ENCODE measurements at places on chromosomes 6 and 20. TPM values are rescaled to one million over a fixed set of nuclear protein-coding genes. Genes with fewer than 3 reads are reported as not detected.

GRCh38 chr6:13400772-13401171 lies 72.4 kb upstream of the TBC1D7 start:
- no peak for DNase-seq

LY6G5B gene
- polyA plus RNA-seq = 2.9 TPM

GRCh38 chr6:124968401-124968800 lies 6.2 kb downstream of the RNF217 start:
- DNase-seq = no peak

DNA sequence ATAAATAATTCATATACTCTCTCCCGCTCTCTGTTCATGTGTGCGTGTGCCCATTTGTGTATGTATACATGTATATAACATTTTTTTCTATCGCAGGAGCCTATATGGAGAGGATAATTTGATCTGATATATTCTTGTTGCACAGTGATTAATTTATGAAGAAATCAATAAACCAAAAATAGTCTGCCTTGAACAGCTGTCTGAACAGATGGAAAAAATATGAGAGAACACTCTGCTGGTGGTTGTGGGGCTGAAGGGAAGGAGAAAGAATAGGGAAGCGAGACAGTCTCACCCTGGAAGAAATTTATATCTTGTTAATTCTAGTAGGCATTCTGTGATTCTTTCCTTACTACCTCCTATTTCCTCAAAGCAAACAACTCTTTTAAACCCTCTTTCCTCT lies 96.6 kb upstream of the B3GAT2 start:
- no peak for DNase-seq

FOXA2 gene
- polyA plus RNA-seq = not detected

DNA sequence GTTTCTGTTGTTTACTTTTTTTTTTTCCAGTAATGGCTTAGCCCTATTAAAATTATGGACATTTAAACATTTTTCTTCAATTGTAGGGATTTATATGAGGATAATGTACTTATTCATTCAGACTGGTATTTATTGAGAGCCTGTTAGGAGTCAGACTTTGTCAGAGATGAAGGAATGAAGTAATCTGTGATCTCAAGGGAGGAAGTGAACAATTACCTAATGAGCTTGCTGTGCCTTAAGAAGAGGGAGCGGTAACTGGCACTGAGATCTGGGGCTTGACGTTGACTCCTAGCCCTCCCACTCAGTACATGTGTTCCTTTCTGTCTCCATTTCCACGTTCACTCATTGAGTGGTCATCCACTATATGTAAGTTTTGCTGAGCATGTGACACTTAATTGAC lies 12.6 kb downstream of the AFDN start:
- DNase-seq = no peak

HMGCLL1 gene
- polyA plus RNA-seq = 0.05 TPM

DNA sequence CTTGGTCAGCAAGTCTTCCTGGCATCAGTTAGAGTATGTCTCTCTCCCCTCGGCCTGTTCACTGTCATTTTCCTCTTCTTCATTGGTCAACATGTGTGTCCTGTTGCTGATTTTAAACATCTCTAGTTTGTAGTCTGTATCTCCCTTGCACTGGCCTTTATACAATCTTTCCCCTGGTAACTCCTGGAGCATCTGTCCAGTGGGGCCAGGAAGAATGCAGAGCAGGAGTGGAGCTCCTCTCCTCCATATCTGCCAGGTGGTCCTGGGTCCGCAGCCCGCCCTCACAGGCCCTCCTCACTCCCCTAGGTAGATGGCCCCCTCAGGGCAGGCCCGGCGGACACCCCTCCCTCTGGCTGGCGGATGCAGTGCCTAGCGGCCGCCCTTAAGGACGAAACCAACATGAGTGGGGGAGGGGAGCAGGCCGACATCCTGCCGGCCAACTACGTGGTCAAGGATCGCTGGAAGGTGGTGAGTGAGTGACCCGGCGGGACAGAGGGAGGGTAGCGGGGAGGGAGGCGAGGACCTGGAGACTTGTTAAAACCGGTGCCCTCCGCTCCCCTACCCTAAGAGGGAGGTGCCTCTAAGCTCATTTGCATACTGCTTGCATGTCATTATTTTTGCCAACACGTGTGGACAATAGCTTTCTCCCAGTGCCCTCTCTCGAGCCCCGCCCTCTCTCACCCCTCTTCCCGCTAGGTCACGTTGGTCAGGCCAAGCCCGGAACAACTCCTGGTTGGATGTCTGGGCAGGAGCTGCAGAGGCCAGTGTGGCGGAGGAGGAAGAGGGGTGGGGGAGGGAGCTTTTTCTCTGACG lies 3.2 kb downstream of the TTBK1 start:
- no peak for DNase-seq

CHRNA4 gene
- polyA plus RNA-seq = not detected

GRCh38 chr6:2743280-2744208 lies 7.2 kb downstream of the MYLK4 start:
- peak; percentile 40 for DNase-seq

DNA sequence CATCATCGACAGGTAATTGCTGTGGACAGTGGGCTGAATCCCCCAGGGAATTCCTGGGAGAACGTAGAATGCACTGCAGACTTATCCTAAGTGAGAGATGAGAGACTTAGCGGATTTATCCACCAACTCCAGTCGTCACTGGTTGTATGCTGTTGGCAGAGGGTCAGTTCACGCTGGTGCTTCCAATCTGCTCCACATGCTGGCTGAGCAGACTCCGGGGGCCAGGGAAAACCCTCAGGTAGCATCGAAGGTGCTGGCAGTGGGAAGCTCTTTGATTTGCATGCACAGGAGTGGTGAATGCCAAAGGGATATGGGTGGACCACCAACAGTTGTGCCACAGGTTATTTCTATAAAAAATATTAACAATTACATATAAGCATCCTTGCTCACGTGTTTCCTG lies 20.2 kb downstream of the TTLL9 start:
- DNase-seq = no peak

- no peak for DNase-seq
These were observed 176.7 kb upstream of the BTBD3 start for GRCh38 chr20:11740975-11741374.

DNA sequence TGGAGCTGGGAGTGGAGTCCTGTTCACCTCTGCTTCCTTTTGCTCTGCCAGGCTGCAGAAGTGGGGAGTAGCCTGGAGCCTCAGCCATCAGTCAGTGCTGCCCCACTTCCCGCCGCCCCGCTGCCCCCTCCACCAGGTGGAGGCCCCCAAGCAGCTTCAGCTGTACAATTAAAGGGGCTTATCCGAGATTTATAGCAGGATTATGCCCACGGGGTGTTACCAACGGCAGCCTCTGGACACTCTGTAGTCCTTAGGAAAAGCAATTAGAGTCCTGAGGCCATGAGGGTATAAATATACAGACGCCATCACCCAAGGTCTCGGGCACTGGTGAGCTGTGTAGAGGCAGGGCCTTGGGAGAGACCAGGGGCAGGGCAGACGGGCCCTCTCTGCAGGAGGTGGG lies 55.4 kb downstream of the GRM4 start:
- DNase-seq = no peak

RPRD1B gene
- 23.9 TPM for polyA plus RNA-seq

TBC1D32 gene
- 4.9 TPM for polyA plus RNA-seq

GRCh38 chr6:34241351-34242215 lies 4.9 kb downstream of the HMGA1 start:
- DNase-seq = no peak

KHDC1L gene
- 0.12 TPM for polyA plus RNA-seq

- DNase-seq = no peak
These were observed 2.2 kb upstream of the FAM162B start for GRCh38 chr6:116767715-116768114.

- DNase-seq = no peak
These were observed 22.9 kb downstream of the TMEM242 start for GRCh38 chr6:157300436-157300835.

- DNase-seq = no peak
These were observed 281.7 kb upstream of the TAB2 start for GRCh38 chr6:149035766-149036165.

XKR7 gene
- polyA plus RNA-seq = not detected

MOG gene
- polyA plus RNA-seq = not detected

DNA sequence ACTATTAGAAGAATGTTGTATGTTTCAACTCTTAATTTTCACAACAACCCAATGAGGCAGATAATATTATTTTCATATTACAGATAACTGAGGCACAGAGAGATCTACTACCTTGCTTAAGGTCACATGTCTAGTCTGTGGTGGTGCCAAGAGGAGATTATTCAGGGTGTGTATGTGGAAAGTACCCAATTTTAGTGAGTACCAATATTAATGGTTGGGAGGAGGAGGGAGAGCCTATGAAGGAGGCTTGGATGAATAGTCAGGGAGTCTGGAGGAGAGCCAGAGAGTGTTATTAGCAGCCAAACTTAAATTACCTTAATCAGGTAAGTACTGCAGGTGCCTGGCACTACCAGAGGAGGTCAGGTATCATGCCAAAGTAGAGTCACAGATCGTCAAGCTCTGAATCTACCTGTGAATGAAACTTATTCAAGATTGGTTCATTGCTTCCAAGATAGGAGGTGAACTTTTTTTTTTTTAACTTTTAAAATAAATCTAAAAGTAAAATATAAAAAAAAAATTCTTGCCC lies 10.9 kb upstream of the CALHM6 start:
- no peak for DNase-seq

DNA sequence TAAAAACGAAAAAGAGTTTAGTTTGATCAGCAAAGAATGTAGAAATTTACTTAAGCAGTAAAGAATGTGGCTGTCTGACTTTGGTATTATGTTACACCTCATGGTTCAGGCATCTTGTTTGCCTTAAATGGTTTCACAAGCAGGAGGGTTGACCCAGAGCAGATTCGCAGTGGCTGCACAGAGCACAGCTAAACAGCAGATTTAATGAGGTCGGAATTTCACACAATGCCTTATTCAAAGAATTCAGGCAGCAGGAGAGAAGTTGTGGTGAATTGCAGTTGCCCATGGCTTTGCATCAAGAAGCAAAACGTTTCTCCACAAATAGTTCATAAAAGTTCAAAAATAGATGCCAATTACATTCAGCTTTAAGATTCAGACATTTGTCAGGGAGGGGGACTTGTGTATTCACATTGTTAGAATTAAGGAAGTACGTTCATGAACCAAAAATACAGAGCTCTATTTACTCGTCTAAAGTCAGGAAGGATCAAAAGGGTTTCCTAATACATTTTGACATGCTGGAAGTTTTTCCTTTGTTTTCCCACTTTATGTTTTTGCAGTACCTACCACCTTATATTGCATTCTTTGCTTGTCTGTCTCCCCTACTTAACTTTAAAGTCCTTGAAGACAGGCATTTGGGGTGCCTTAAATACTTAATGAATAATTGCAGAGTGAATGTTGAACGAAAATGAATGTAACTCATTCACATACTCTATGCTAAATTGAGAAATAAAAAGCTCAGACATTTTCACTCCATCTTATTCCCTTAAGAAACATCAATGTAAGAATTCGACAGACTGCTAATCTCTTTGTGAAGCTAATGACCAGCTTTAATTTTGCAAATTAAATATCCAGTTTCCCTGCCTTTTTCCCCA lies 1163.6 kb upstream of the CITED2 start:
- peak; percentile 100 for DNase-seq

NTSR1 gene
- 8.1 TPM for polyA plus RNA-seq
